ENCODE measurements at places on chromosomes 16 and 17.

- no peak for DNase-seq
These were observed 840 bp downstream of the ADCY7 start for GRCh38 chr16:50267151-50267631.

DNA sequence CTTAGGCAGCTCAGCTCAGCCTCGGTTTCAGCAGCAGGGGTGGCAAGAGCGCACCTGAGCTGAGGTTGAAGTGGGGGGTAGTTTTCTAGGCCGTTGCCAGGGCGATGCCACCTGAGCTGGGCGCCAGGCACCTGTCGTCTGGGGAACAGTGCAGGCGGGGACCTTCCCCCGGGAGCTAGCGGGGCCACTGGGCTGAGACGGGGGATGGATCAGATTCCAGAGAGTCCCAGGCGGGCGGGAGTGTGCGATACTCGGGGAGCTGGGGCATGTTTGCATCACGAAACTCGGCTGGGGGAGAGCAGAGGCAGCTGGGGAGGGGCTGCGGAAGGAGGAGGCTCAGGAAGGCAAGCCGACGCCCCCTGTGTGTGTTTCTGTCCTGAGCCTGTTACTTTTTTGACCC lies 477 bp upstream of the CLDN9 start:
- DNase-seq: no peak

- no peak for DNase-seq
These were observed 17.5 kb downstream of the UBALD1 start for GRCh38 chr16:4597174-4597573.

GRCh38 chr16:17846030-17846429 lies 375.3 kb upstream of the XYLT1 start:
- DNase-seq: no peak

DNA sequence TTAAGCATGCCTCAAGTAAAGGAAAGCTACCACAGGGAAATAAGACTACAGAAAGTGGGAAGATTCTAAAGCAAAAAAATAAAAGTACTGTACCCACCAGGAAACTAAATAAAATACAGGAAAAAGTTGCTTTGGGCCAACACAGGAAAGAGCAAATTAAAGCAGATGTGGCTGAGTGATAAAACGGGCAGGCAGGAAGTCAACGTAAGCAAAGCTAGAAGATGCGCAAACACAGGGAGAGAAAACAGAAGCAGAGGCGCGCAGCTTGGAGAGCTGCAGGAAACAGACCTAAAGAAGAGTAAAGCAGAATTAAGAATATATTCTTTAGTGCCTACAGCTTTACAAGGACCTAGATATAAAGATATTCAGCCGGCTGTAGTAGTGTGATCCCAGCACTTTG lies 21.7 kb downstream of the USP36 start:
- no peak for DNase-seq

All from AML-193 (cell line).